ENCODE measurements at places on chromosomes 4 and X.

DNA sequence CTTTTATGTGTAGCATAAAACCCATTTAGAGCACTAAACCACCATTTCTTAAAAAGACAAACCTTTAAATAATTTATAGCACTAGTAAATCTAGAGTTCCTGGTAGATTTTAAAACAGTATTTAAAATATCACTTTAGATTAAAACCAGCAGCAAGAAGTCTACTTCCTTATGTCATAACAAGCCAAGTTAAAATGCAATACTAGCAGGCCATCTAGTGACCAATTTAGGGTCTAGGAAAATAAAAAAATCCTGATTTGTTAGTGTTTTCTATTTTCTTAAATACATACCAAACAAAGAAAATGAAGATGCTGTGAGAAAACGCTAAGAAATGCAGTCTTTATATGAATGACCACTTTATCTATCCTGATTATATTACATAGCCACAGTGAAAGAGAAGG is 53.9 kb downstream of the PAPSS1 start:
- DNase-seq, result no peak

DNA sequence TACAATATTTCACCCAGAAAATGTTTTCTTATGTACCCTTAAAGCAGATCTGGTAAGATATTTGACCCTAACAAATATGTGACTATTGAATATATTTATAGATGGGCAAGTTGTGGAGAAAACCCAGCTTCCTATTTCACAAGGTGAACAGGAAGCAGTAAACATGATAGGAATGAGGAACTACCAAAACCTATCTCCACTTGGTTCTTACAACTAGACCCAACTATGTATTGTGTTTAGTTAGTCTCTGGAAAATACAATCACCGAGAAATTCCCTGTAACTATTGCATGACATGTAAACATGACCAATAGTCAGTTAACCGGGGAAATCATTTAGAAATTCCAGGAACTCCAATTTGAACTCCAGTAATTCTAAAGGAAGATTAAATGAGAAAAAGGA is 8.4 kb upstream of the RXFP1 start:
- peak; percentile 60 for DNase-seq

DNA sequence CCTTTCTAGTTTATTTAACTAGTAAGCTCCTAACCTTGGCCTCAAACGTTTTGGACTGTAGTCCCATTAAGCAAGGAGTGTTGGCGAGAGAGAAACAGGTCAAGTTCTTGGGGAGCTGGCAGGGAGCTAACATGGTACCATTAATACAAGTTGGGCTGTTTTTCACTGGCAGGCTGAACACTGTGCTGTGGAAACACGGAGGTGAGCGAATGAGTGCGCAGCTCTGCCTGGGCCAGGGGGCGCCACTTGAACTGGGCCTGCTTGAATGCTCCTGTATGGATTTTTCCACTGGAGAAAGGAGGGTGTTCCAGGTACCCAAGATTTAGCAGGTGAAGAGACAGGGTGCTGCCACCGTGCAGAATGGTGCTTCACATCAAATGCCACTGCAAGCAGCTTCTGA is 7.4 kb upstream of the SMS start:
- no peak for DNase-seq

GRCh38 chr4:25172961-25173915 is 13.0 kb upstream of the SEPSECS start:
- peak; percentile 96 for DNase-seq

DNA sequence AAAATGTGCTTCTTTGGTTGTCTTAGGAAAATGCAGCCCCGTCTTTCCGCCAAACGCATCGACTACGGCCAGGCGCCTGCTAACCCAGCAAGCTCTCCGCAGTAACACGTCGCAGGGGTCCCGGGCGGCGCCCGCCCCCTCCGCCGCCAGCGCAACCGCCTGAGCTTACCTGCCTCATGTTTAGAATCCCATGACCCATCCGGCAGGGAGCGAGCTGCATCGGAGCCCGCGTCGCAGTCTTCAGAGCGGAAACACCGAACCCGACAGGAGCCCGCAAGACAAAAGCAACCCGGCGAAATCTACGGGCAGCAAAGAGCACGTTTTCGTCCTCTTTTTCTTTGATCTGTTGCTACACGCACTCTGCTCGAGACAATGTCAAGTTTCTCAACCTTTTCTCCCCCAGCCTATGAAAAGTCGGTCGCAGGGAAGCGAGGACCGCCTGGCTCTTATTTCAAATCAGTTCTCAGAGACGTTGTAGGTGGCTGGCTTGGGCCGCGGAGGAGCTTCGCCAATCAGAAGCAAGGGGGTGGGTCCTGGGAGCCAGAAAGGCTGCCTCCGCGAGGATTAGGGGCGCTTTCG is at the start of gene MID1:
Gene MID1 (minus strand): TSS at position 465 of the 579 bp plus-strand sequence. CDS start 53,038 bp downstream, outside the sequence.
- no peak for DNase-seq

- DNase-seq, result no peak
Observed at GRCh38 chr4:173506597-173507211, 23.3 kb downstream of the HAND2 start.

DNA sequence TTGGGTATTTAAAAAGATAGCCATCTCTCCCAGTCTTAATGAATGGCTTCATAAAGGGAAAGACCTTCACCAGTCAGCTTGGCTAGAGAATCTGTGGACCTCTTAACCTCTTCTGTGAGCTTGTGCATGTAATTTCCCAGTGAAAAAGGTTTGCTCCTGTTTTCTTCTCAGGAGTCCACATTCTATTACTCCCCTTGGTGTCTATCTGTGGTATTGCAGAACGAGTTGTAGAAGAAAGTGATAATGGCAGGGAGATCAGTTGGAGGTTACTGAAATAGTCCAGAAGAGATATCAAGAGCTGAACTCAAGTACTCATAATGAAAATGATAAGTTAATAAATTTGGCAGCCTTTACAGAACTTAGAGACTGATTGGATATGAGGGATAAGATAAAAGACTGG is 16.5 kb upstream of the VAMP7 start:
- no peak for DNase-seq

- DNase-seq, result peak; percentile 78
Observed at GRCh38 chr4:102734591-102735385, 26.0 kb downstream of the MANBA start.

DNA sequence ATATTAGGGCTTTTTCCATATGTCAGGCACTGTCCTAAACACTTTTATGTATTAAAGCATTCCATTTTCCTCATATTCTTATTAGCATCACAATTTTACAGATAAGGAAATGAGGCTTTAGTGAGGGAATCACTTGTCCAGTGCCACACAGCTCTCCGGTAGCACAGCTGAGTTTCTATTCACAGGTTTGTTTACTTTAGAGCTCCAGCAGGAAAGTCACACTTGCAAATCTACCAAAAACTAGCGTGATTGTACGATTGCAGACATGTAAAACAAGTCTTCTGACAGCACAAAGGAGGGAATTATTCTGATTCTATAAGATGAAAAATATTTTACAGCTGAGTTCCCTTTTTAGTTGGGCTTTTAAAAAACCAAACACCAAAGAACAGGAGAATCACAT is 472.1 kb downstream of the TMA16 start:
- DNase-seq, result no peak

DNA sequence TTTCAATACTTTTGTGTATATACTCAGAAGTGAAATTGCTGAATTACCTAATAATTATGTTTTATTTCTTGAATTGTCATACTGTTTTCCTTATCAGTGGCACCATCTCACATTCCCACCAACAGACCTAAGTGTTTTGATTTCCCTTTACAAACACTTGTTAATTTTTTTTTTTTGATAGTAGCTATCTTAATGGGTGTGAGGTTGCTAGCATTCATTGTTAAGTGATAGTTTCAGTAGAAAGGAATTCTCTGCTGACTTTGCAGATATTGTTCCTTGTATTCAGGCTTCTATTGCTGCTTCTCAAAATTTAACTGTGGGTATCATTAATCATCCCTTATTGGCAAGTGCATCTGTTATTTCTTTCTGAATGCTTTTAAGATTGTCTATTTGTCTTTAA is 927.5 kb upstream of the SLIT2 start:
- no peak for DNase-seq

- DNase-seq, result no peak
Observed at GRCh38 chr4:182018691-182019090, 224.5 kb upstream of the TENM3 start.

DNA sequence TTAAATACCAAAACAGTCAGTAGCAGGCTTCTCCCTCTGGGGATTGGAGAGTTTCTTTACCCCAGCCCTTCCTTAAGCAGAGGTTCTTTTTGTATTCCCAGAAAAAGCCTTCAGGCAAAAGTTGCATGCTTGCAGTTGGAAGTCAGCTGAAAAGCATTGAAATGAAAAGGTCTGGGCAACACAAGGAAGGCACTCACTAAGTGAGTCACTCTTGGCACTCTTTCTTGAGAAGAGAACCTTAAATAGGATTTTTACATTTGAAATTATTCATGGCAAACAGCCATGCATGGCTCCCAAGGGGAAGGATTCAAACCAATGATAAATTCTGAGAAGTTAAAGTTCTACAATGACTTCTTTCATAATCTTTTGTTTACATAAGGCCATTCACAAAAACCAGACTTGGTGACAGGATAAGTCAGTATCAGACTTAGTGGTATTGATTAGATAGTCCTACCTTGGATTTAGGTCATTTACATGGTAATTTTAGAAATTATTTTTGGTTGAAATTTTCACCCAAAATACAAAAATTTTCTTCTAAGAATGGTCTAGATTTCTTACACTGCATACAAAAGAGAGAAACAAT is 2068.9 kb downstream of the PCDH7 start:
- DNase-seq, result no peak

- DNase-seq, result no peak
Observed at GRCh38 chr4:72591547-72592454, 22.8 kb upstream of the ADAMTS3 start.

DNA sequence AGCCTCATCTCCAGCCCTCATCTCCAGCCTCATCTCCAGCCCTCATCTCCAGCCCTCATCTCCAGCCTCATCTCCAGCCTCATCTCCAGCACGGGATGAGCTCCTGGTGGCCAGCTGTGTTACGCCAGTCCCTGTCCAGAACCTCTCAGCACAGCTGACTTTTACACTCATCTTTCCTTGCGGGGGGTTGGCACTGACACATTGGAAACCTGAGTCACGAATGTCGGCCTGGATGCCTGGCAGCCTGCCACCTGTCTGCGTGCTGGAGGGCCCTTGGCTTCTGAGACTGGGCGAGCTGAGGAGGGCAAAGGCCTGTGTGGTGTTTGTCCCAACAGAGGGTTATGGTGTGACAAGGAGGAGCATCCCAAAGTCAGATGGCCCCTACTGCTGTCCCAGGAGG is 66.1 kb upstream of the HGFAC start:
- DNase-seq, result no peak

DNA sequence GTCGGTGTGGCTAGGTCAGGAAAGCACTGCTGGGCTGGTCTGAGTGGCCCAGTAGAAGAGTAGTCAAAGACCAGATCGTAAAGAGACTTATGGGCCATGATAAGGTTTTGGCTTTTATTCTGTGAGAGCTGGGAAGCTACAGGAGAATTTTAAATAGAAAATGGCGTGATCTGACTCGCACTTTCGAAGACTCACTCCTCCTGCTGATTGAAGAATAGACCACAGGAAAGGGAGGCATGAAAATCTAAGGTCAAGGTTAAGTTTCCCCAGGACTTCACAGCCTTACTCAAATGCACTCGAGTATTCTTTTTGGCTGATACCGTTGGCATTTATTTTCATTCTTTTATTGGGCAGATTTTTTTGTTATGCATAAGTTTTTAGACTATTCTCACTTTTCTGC is 231.4 kb upstream of the ANKRD50 start:
- DNase-seq, result no peak

DNA sequence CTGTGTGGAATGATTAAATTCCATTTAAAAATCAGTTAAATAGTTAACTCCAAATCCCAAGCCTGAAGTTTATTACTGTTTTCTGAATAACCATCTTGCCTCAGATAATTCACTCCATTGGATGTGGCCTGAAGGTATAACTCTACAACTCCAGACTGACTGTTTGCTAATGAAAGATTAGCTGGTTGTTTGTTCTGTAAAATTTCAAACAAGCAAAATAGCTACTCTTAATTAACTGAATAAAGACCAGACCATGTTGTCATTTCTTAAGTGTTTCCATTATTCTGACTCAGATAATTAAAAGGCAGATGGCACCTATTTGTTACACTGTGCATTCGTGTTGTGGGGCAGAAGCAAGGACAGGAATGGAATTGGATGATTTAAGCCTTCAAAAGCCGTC is 78.5 kb upstream of the DDIT4L start:
- DNase-seq, result no peak
